ENCODE measurements at places on chromosomes 16 and 17.
A peak's percentile ranks its signal among the peaks of the same experiment; 100 is the strongest.

GRCh38 chr17:12431188-12431587 is 234.5 kb upstream of the MYOCD start:
- DNase-seq: no peak

DNA sequence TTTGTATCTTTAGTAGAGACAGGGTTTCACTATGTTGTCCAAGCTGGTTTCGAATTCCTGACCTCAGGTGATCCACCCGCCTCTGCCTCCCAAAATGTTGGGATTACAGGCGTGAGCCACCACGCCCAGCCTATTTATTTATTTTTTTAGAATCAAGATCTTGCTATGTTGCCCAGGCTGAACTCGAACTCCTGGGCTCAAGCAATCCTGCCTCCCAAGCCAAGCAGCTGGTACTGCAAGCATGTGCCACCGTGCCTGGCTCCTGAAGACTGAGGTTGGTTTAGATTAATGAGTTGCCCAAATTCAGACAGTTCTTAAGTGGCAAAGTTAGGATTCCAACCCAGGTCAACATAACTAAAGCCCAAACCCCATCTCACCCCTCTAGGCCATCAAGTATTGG is 7.9 kb downstream of the SLC52A1 start:
- no peak for DNase-seq

DNA sequence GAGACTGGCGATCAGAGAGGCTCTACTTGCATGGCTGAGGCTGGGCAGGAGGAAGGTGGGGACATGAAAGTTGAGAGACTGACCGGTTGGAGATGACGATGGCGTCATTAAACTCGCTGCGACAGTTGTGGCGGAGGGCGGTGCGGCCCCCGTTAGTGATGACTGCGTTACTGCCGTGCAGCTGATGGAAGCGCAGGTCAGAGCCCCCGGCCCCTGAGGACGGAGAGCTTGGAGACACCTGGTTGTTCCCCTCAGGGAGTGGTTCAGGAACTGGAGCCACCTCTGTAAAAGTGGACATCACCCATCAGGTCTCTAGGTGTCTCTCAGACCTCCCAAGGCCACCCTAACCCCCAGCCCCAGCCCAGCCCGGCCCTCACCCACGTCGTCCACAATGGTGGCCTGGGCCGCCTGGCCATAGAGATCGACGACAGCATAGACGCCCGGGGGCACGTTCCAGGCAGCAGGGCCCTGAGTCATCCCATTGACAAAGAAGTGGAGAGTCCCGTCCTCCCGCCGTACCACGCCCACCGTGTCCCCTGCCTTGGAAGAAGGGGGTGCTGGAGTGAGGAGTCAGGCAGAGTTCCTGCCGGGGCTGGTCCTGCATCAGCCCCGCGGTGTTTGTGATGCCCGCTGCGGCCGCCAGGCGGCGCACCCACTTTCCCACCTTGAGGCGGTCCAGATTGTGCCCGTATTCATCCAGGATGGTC is 5.3 kb downstream of the NEURL4 start:
- no peak for DNase-seq

DNA sequence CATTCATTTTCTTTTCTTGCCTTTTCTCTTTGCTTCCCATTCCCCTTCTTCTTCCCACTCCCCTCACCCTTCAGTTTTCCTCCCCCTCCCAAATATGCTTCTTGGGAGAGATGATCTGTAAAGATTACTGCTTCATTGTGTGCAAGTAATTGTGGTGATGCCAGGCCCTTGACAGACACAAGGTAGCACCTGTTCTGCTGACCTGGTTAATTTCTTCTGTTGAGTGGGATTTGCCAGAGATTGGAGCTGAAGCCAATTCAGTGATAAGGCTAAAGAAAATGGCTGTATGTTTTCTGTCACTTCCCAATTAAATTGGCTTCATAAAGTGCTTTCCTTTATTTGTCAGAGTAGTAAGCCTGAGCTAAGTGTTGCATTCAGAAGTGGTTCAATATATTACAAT is 44.5 kb downstream of the AATF start:
- DNase-seq: no peak

GRCh38 chr17:63165400-63165799 is 199.4 kb downstream of the TANC2 start:
- no peak for DNase-seq

DNA sequence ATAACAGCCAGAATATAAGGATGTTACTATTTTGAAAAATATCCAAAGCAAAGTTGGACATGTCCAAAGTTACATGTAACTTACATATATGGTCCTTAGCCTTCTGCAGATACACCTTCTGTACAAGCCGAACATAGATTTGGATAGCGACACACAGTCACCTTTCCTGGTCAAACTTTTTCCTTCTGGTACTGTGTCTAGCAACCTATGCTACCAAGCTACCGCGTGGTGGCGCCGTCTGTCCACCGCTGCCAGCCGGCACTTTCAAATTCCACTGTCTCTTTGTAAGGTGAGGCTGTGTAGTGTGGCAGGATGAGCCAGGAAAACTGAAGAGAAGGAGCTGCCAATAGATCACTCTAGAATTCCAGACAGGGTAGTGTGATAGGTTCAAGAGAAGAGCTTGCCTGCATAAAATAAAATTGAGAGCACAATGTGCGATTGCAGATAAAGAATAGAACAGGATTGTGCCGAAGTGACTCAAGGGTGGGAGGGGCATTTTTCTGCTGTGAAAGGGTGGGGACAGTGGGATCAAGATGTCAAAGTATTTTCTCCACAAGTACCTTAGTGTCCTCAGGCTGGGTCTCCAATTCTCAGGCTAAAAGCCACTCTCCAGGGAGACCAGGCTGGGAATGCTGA is 366.9 kb downstream of the SLC39A11 start:
- DNase-seq: no peak

DNA sequence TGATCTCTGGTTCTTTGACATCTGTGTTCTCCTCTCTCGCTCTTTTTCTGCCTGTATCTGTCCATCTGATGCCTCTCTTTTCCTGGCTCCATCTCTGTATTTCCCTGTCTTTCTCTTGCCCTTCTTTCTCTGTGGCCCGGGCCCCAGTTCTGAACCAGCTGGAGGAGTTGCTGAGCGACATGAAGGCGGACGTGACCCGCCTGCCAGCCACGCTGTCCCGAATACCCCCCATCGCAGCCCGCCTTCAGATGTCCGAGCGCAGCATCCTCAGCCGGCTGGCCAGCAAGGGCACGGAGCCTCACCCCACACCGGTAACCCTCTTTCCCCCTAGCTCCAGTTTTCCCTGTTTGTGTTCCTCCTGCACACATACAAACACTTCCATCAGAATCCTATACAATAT is 5.8 kb downstream of the RNF227 start:
- no peak for DNase-seq

GRCh38 chr17:72465191-72466024 is 344.6 kb downstream of the SOX9 start:
- no peak for DNase-seq

- no peak for DNase-seq
Measured at GRCh38 chr17:31692027-31692426, 167.0 kb downstream of the COPRS start.

GRCh38 chr16:72172105-72173034 is at the start of gene PMFBP1:
TSS of gene PMFBP1 (minus strand) at chr16:72172155. CDS start at chr16:72171208, 947 bp downstream.
- no peak for DNase-seq

DNA sequence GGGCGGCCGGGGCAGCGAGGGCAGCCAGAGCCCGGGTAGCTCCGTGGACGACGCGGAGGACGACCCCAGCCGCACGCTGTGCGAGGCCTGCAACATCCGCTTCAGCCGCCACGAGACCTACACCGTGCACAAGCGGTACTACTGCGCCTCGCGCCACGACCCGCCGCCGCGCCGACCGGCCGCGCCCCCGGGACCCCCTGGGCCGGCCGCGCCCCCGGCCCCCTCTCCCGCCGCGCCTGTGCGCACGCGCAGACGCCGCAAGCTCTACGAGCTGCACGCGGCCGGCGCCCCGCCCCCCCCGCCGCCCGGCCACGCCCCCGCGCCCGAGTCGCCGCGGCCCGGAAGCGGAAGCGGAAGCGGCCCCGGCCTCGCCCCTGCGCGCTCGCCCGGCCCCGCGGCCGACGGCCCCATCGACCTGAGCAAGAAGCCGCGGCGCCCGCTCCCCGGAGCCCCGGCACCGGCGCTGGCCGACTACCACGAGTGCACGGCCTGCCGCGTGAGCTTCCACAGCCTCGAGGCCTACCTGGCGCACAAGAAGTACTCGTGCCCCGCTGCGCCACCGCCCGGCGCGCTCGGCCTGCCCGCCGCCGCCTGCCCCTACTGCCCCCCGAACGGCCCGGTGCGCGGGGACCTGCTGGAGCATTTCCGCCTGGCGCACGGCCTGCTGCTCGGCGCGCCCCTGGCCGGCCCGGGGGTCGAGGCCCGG is 36.1 kb upstream of the ZC3H18 start:
- DNase-seq: peak; percentile 59

GRCh38 chr17:81509207-81509971 is 3.2 kb downstream of the ACTG1 start:
- DNase-seq: no peak

DNA sequence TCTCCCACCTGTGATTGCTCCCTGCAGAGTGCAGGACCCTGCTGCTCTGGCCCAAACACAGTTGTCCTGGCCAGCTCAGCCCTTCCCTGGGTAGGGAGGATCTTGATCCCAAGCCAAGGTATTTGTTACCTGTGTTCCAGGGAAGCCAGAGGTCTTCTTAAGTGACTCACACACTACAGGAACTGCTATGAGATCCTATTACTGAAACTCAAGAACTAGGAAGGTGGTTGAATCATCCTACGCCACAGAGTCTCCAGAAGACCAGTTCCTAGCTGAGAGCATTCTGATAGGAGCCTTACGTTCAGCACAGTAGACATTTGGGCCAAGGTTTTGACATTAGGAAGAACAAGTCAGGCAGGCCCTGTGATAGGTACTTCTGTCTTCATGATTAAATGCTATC is 12.0 kb downstream of the CHST6 start:
- DNase-seq: no peak

GRCh38 chr17:77503293-77503655 is 362.5 kb downstream of the SEC14L1 start:
- DNase-seq: no peak

DNA sequence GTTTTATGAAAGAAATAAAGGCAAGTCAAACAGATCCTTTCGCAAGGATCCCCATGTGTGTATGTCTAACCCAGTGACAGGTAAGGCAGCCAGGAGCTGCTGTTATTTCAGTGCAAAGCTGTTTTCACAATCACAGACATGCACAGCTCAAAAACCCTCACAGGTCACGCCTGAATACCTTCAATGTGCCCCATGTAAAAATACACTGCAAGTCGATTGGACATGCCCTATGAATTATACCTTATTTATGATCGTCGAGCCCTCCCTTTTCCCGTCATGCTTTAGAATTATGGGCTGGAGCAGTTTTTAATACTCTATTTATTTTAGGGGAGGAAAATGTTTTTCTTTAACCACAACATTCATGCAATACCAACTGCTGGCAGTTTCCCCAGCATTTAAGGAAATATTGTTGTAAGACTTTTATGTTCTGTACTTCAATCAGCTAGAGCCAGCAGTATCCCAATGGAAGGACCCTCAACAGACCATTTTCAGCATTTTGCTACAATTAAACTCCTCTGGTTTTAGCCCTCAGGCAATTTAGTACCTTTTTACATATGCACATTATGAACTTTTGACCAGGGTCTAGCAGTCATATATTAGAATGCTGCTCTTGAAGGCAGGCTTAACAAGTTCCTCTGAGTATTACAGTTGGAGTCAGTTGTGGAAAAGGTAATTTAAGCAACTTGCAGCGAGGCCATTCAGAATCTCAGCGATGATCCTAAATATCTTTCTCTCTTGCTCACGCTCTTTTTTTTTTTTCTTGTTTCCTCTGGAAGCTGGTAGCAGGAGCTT is 362.2 kb downstream of the WWOX start:
- no peak for DNase-seq

GRCh38 chr17:66044083-66044482 is 147.8 kb downstream of the CEP112 start:
- DNase-seq: no peak

DNA sequence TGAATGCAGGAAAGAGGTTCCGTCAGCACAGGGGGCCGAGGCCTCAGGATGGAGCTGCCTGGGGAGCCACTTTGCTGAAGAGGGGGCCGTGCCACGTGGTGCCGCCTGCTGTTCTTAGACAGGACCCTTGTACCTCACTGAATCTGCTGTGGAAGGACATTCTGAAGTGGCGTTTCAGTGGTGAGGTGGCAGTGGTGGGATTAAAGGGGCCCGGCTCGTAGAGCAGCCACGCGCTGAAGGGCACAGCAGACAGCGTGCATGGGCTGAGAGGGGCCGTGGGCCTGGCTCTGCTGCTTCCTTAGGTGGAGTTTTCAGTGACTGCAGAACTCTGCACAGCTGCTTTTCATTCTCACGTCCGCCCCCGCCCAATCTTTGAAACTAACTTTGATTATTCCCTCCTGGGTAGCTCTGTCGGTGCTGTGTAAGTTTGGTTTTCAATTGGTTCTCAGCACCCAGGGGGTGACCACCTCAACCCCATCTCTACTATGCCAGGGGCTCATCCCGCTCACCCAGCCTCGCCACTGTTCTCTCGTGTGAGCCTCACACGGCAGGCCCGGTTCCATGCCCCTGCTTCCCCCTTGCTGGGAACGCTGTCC is 70.3 kb downstream of the SEC14L1 start:
- no peak for DNase-seq

- no peak for DNase-seq
Measured at GRCh38 chr16:66275775-66276428, 90.6 kb upstream of the CDH5 start.

GRCh38 chr16:50626868-50627267 is 54.2 kb downstream of the SNX20 start:
- DNase-seq: no peak

- no peak for DNase-seq
Measured at GRCh38 chr16:30145657-30146056, 22.6 kb upstream of the MAPK3 start.

DNA sequence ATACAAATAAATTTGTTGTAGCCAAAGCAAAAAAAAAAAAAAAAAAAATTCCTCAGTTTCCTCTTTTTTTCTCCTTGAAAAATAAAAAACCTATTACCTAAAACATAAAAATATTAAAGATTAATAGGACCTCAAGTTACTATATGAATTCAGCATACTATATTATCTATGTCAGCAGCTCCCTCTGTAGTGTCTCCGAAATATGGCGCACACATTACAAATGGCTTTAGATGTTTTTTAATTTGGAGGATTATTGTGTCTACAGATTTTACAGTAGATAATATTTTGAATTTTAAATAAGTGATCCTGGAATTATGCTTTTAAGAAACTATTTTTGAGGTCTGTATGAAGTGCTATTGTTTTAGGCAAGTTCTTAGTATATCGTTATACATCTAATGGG is 94.4 kb downstream of the NLK start:
- no peak for DNase-seq
